ENCODE measurements at places on chromosomes 13 and 19.
A peak's percentile ranks its signal among the peaks of the same experiment; 100 is the strongest.

GRCh38 chr13:98144027-98144741 is 1.3 kb downstream of the FARP1 start:
- no peak for DNase-seq

- no peak for DNase-seq
These were observed 48.7 kb downstream of the ZIC5 start for GRCh38 chr13:99922631-99923404.

- no peak for DNase-seq
These were observed 481 bp downstream of the FGF22 start for GRCh38 chr19:640161-640558.

- DNase-seq, result no peak
These were observed 77.5 kb downstream of the C13orf42 start for GRCh38 chr13:51033421-51034185.

- no peak for DNase-seq
These were observed 20.1 kb downstream of the FPR3 start for GRCh38 chr19:51815043-51815442.

GRCh38 chr19:37914908-37915307 is 7.9 kb downstream of the SIPA1L3 start:
- peak; percentile 26 for DNase-seq

DNA sequence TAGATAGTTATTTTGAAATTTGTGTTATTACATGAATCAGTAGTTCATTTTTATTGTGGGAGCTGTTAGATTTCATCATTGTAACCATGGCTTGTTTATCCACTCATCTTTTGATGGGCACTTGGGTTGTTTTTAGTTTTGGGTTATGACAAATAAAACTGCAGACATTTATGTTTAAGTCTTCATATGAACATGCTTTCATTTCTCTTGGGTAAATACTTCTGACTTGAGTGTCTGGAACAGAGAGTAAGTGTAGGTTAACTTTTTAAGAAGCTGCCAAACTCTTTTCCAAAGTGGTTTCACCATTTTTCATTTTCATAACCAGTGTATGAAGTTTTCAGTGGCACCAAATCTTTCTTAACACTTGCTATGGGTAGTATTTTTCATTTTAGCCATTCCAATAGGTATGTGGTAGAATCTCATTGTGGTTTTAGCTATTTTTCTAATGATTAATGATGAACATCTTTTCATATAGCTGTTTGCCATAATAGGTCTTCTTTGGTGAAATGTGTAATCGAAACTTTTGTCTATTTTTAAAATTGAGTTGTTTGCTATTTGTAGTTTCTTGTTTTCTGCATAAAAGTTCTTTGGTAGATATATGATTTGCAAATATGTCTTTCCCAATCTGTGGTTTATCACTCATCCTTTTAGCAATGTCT is 17.9 kb downstream of the SLAIN1 start:
- DNase-seq, result no peak

DNA sequence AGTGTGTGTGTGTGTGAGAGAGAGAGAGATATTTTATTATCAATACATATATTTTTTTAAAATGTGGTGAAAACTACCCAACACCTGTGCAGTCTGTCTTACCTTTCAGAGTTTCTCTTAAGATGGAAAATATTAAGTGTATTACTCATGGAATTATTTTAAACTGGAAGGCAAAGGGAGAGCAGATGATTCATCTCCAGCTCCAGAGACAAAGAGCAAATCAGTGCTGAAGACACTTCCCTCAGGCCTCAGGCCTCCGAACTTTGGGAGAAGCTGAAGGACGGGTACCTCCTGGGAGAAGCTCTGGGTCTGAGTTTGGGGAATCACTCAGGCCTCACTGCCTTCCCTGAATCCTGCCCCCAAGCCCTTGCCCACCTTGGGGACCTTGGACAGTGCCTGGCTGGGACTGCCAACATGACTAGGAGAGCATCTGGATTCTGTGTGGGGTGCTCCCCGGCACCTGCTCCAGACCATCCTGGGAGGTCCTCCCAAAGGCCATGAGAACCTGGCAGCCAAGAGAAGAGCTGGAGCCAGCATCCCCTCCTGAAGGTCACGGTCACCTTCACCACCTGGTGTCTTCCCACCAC is 170.4 kb upstream of the UBL3 start:
- DNase-seq, result no peak

- no peak for DNase-seq
These were observed 9.3 kb upstream of the CDX2 start for GRCh38 chr13:27978301-27978968.

DNA sequence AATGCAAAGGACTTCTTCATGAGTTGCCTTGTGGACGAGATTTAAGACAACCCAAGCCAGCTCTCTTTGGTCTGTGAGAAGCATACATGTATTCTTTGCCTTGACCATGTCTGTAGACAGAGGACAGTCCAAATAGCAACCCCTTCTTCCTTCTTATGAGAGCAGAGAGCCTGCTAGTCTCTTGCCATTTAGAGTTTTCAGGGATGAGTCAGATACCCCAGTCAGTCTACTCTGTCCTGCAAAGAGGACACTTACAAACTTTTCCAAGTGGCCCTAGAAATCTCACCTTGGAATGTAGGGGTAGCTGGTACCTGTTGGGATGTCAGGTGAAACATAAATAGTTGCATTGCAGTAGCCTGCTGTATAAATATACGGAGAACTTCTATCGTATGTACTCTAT is 36.7 kb downstream of the DNAJC3 start:
- DNase-seq, result no peak

Measured in GDM1 (cell line).